Right ventricle myocardium superior (tissue), 1 donor: ENCODE measurements at places on chromosomes 4 and X. TPM values are rescaled to one million over a fixed set of nuclear protein-coding genes. Genes with fewer than 3 reads are reported as not detected.

DNA sequence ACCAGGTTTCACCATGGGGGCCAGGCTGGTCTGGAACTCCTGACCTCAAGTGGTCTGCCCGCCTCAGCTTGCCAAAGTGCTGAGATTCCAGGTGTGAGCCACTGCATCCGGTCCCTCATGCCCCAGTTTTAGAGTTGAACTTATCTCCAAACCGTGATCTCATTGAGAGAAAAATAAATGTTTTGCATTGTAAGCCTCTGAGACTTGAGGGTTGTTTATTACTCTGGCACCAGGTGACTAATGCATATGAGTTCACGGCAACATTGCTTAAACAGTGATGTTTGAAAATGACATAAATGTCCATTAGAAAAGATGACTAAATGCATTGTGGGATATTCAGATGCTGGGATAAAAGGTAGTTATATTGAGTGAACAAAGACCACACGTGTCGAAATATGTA, 22.9 kb upstream of the FAT1 start:
- no peak for DNase-seq

Gene GLOD5
- total RNA-seq = not detected

DNA sequence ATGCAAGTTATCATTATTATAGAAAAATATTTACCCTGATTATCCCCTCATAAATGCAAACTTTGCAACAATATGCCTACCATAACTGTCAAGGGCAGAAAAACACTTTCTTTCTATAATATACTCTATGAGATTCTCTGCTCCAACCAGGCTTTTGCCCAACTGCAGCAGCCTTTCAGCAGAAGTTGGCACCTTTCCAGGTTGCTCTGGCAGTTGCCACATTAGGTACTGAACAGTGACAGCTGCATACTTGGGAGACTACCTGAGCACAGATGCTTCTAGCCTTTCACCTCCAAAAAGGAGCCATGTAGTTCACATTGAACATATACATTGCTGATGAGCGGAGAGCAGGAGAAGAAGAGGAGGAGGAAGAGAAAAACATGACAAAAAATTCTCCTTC, 69.5 kb upstream of the BRWD3 start:
- DNase-seq = no peak

Gene SLC7A11
- 0.08 TPM for total RNA-seq

GRCh38 chr4:82284475-82284857, 89.3 kb downstream of the HNRNPD start:
- DNase-seq = no peak

- no peak for DNase-seq
These were observed 915 bp downstream of the MSANTD1 start for GRCh38 chr4:3249711-3250437.

- DNase-seq = no peak
These were observed 10.3 kb downstream of the MAOA start for GRCh38 chrX:43666311-43666912.

GRCh38 chr4:125539691-125540090, 224.9 kb downstream of the FAT4 start:
- no peak for DNase-seq

GRCh38 chr4:185165605-185166063, 22.6 kb downstream of the SLC25A4 start:
- DNase-seq = no peak

GRCh38 chr4:88441696-88442095, 15.2 kb upstream of the HERC5 start:
- DNase-seq = no peak

DNA sequence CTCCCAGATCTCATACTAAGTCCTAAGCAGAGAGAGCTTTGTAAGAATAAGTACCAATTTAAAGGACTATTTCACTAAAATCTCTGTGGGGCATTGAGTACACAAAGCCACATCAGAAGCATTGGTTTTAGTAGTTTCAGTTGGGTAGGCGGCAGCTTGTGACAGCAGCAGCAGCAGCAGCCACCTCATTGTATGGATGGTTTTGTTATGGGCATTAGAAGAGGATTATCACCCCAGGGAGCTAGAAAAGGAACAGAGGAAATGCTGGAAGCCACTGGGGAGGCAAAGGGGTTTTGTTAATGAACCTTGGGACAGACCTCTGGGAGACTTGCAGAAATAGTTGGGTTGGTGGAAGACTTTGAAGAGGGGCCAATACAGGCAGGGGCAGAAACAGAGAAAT, 93.9 kb upstream of the FRMPD3 start:
- no peak for DNase-seq

Gene ZXDA
- 3.6 TPM for total RNA-seq

GRCh38 chrX:107880054-107880610, 54.5 kb downstream of the MID2 start:
- no peak for DNase-seq

- DNase-seq = no peak
These were observed 13.5 kb downstream of the NSUN7 start for GRCh38 chr4:40763228-40763716.

GRCh38 chrX:18701621-18702361, 5.7 kb upstream of the PPEF1 start:
- DNase-seq = peak; percentile 42

GRCh38 chr4:78659264-78659663, 107.7 kb downstream of the ANXA3 start:
- DNase-seq = no peak

Gene SPANXA2
- total RNA-seq = not detected

GRCh38 chrX:131783555-131784308, 239.4 kb upstream of the STK26 start:
- DNase-seq = no peak

DNA sequence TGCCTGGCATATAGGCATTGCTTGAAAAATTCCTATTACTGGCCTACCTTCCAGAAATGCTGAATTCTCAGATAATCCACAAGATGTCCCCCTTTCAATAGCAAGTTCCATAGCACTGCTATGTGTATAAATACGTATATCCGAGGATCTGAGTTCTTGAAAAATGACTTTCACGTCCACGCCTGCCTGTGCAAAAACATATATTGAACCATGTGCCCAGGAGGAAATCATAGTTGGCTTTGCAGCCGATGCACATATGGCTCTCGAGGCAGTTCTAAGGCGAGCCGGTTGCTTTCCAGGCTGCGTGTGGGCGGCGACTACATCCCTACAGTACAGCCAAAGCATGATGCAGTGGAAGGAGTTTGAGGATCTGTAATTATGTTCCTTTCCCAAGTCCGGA, 55.4 kb upstream of the ESX1 start:
- DNase-seq = no peak

Gene KLF8
- total RNA-seq = 3.2 TPM

DNA sequence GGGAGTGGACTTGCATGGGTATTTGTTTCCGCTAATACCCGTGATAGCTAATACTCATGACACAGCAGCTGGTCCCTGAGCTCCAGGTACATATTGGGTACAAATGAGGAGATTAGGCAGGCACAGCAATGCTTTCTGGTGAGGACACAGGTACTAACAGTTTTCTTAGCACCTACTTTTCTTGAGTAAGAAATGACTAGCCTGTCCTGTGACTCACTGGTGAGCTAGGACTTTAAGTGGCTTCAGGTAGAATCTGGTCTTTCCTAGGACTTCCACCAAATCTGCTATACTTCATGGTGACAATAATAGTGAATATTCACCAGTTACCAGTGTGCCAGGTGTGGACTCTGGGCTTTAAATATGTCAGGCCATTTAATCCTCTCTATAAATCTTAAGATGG, 407.4 kb upstream of the NR3C2 start:
- no peak for DNase-seq

GRCh38 chr4:24886596-24886995, 26.2 kb downstream of the CCDC149 start:
- no peak for DNase-seq

DNA sequence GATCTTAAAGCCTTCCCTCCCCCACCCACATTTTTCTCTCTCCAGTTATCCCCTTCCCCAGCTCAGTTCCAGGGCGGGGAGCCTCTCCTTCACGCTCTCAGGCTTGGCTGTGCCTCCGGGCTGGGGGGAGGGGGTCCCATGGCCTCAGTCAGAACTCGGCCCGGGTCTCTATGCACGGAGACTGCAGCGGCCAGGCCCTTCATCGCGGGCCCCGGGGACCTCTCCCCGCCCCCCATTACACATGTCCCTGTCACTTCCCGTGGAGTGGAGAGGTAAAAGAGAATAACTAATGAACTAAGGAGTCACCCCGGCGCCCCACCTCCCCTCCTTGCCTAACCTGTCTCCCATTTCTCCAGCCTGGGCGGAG, 838 bp upstream of the PRICKLE3 start:
- no peak for DNase-seq

DNA sequence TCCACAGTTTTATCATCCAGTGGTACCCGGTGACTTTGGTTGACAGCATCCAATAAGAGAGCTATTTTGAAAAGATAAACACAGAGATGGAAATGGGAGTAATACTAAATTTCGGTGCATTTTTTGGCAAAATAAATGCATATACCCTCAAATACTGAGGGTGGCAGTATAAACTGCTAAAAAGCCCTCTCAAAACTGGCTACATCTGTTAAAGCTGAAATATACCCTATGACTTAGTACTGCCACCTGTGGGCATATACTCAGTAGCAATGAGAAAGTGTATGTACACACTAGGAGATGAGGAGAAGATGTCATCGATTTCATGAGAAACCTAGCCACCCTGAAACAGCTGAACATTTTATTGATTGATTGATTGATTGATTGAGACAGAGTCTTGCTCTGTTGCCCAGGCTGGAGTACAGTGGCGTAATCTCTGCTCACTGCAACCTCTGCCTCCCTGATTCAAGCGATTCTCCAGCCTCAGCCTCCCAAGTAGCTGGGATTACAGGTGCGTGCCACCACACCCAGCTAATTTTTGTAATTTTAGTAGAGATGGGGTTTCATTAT, 12.2 kb upstream of the TMEM128 start:
- no peak for DNase-seq

DNA sequence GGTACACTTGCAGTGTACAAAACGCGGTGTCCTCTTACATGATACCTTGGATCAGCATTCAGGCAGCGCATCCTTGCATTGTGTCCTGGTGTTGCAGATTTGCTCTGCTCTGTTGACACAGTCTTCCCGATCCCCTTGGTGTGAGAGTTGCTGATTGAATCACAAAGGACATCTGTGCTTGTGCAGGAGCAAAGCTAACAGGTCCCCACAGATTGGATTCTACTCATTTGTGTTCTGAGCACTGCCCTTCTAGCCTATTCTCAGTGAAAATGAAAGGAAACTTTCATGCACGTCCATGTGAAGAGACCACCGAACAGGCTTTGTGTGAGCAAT, 171.4 kb downstream of the FRMPD4 start:
- no peak for DNase-seq
